ENCODE measurements at places on chromosomes 7 and 10.

GRCh38 chr10:60099998-60100747 is 193.8 kb upstream of the CCDC6 start:
- DNase-seq = no peak

GRCh38 chr7:33195264-33195663 is 65.9 kb downstream of the BBS9 start:
- no peak for DNase-seq

- DNase-seq = no peak
These were observed 57.2 kb upstream of the ARID5B start for GRCh38 chr10:61844116-61844822.

- no peak for DNase-seq
These were observed 136.2 kb downstream of the ANK3 start for GRCh38 chr10:60253484-60253883.

DNA sequence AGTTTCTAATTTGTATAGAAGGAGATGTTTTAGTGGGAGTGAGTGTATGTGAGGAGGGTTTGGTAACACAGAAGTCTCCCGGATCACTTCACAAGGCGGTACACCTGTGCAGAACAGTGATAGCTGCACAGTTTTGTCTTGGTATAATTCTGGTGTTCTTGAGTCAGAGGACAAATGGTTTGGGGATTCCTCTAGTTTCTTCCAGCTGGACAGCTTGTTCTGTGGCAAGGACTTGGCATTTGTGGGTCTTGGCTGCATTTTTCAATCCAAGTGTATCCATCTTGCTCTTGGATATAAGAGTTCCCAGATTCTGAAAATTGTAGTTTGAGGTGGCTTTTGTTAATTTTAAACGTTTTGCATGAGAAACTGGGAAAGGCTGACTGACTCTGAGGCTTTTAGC is 135.7 kb downstream of the AHR start:
- DNase-seq = no peak

- DNase-seq = no peak
These were observed 625.8 kb upstream of the SORCS1 start for GRCh38 chr10:107790271-107790670.

GRCh38 chr10:93722550-93722949 is 20.2 kb upstream of the FRA10AC1 start:
- no peak for DNase-seq

DNA sequence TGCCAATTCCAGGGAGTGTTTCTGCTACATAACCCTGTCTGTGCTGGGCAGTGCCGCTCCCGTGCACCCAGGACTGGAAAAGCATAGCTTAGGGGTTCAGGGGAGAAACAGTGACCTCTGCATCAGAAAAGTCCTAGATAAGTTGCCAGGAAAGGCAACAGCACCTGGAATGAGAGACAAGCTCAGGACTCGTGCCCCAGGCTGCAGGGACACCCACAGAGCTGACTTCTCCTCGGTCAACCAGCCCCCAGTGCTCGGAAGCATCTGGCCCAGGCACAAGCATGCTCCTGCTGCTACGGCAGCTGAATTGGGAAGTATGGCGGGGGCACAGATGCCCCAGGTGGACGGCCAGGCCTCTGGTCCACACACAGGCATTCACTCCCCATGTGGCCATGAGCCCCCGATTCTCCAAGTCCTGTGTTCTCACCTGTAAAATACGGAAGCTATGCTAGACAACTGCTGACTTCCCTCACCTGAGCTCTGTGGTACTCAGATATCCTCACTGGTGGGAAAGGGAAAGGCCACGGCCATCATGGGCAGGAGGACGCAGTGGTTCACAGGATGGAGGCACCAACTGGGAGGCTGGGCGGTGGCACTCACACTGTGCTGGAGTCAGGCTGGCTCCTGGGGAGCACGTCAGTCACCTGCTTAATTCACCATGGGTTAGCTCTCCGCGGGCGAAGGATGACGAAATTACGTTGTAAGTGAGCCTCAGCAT is 220.5 kb downstream of the PTPRN2 start:
- no peak for DNase-seq
